ENCODE measurements at places on chromosomes 2 and 18.
A peak's percentile ranks its signal among the peaks of the same experiment; 100 is the strongest.

GRCh38 chr2:172408143-172408766, 19.1 kb upstream of the ITGA6 start:
- DNase-seq, result no peak

- no peak for DNase-seq
Observed at GRCh38 chr2:65999796-66000195, 435.1 kb upstream of the MEIS1 start.

- DNase-seq, result no peak
Observed at GRCh38 chr2:11270891-11271290, 73.5 kb downstream of the ROCK2 start.

GRCh38 chr18:61546590-61546989, 213.4 kb downstream of the CDH20 start:
- no peak for DNase-seq

- no peak for DNase-seq
Observed at GRCh38 chr2:229654437-229654836, 59.9 kb downstream of the DNER start.

- no peak for DNase-seq
Observed at GRCh38 chr2:120262761-120263428, 10.2 kb downstream of the RALB start.

DNA sequence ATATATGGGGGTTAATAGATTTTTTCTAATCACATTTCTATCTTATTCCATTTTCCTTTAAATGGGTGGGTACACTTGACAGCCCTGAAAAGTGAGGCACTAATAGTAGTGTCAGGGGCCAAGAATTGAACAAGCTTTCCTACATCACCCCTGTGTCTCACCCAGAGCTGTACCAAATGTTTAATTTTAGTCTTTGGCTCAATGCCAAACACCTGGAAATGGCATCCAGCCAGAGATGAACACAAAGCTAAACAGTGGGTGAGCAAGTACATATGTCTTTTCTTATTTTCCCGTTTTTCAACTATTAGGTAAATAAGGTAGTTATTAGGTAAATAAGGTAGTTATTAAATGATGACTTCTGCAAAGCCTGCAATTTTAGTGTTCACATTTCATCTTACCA, 276.3 kb upstream of the ERBB4 start:
- DNase-seq, result no peak

GRCh38 chr18:22559414-22560274, 141.9 kb upstream of the CTAGE1 start:
- no peak for DNase-seq

DNA sequence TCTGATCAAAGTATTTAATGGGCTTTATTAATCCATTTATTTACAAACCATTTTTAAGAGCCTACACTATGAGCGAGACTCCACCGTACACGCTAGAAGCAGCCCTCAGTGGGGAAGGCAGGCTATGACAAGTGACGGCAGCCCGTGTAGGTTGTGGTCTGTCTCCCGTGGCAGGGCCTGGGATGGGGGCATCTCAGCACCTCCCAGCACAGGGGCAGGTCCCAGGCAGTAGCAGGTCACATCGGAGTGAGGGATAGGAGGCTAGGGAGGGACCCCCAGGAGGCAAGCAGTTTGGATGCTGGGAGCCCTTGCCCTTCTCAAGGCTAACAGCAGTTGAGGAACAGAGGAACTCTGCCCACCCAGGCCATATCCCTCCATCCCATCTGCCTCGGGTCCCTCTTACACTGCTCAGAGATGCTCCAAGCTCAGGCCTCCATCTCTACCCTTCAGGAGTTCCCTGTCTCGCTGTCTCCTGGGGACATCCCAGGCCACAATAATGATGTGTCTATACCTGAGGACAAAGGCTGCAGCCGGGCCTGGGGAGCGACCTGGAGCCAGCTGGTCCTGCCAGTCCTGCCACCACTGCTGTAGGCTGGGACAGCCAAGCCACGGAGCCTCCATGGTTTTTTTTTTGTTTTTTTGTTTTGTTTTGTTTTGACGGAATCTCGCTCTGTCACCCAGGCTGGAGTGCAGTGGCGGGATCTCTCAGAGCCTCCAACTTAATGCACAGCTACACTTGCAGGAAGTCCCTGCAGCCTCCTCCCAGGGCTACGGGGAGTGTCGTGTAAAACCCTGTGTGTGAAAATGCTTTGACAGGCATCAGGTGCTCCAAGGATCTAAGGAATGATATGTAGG, 92.0 kb downstream of the NDUFA10 start:
- DNase-seq, result no peak

- no peak for DNase-seq
Observed at GRCh38 chr2:27320958-27321543, 1.8 kb downstream of the MPV17 start.

GRCh38 chr2:41955316-41956043, 92.3 kb upstream of the PKDCC start:
- no peak for DNase-seq

GRCh38 chr18:73784853-73785252, 362.8 kb downstream of the FBXO15 start:
- no peak for DNase-seq

DNA sequence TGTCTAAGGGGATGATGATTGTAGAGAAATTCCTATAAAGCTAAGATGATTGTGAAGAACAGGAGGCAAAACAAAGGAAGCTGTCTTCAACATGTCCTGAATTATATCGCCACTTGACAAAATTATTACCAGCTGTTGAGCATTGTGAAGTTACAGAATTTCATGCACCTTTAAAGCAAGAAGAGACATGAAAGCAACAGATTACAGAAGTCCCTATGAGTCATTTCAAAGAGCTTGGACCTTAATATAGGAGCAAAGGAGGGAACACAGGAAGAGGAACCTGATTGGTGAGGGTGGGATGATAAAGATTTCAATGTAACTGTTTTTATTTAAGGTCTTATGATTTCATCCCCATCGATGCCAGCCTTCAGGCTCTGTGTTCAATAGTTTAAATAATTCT, 526.9 kb upstream of the HNMT start:
- DNase-seq, result no peak

DNA sequence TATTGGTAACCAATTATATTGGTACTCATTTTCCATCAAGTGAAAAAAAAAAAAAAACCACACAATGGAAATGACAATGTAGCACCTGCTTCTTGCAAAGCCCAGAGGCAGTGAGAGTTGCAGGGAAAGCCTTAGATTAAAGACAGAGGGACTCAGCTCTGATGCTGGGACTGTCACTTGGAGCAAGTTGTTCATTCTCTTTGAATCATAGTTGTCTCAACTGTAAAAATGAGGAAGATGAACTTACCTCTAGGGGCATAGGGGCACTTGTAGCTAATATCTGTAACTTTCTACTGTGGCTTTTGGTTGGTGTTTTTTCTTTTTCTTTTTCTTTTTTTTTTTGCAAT, 81.4 kb upstream of the LPIN2 start:
- DNase-seq, result no peak

GRCh38 chr2:159131267-159131913, 155.1 kb downstream of the WDSUB1 start:
- no peak for DNase-seq

- DNase-seq, result no peak
Observed at GRCh38 chr2:9137379-9138150, 69.0 kb upstream of the ASAP2 start.

DNA sequence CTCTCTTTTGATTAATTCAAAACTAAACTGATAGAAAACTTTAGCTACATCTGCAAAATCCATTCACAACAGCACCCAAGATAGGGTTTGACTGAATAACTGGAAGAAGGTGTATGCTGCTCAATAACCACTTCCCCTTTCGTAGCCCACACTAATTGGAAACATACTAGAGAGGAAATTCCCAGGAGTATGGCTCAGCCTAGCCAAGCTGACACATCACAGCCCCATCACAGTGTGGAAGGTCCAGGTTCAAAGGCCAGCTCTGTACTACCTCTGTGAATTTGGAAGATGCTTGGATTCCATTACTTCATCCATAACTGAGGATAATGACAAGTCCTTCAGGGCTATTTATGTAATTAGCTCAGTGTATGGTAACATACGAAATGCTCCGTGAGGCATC, 185.4 kb downstream of the FBXO15 start:
- no peak for DNase-seq

- no peak for DNase-seq
Observed at GRCh38 chr2:57881998-57882888, 164.4 kb upstream of the VRK2 start.

GRCh38 chr2:10668402-10669012, 21.3 kb downstream of the NOL10 start:
- DNase-seq, result peak; percentile 75
